ENCODE measurements at places on chromosomes 7 and 10.

GRCh38 chr10:113104047-113104446 is 154.0 kb downstream of the TCF7L2 start:
- no peak for DNase-seq

DNA sequence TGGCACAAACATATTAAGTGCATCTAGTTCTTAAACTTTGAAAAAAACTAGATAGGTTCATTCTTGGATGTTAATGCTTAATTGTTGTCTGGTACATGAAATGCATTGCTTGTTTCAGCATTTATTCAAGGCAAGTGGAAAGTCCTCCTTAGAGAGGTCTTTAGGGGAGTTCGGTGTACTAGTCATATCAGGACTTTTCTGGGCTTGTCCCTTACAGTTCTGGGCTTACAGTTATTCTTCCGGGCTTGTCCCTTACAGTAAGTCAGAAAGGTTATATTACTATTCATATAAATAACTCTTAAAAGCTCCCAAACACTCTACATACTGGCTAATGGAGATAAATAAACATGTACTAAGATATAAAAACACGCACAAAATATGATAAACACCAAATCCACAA is 61.6 kb upstream of the MRLN start:
- DNase-seq: no peak

DNA sequence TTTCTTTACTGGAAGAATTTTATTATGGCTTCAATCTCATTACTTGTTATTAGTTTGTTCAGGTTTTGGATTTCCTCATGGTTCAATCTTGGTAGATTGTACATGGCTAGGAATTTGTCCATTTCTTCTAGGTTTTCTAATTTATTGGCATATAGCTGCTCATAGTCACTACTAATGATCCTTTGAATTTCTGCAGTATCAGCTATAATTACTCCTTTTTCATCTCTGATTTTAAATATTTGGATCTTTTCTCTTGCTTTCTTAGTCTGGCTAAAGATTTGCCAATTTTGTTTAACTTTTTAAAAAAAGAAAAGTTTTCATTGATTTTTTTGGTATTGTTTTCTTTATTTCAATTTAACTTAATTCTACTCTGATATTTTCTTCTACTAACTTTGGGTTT is 59.2 kb downstream of the SLC13A1 start:
- no peak for DNase-seq

DNA sequence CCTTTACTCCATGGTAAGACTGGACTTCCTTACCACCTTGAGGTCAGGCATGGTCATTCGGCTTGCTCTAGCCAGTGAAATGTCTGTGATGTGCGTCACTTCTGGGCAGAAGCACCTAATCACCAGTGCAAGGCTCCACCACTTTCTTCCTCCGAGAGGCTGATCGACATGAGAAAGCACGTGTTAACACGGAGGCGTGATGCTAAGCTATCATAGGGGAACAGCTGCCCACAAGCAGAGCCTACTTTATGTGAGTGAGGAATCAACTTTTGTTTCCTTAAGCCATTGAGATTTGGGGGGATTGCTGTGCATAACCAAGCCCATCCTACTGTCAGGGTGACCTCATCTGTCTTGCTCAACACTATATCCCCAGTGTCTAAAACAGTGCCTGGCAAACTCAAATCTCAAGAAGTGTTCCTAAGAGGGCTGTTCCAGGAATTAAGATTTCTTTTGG is 23.1 kb upstream of the SAR1A start:
- DNase-seq: no peak

DNA sequence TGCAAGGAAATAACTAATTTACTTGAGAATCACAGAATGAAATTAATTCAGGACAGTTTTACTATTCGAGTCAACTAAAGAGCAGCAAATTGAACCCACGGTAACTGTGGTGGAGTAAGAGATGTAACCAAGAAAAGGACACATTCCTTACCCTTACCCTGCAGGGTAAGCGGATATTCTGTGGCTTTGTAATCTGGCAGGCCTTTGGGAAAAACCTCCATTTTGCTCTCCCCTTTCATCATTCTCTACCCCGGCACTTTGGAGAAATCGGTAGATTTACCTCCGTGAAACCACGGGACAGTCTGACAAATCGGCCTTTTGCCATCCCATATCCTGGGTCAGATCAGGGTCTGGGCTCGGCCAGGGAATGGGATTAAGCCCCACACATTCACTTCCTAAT is 18.4 kb downstream of the RCC1L start:
- DNase-seq: peak; percentile 66

GRCh38 chr10:124827474-124827873 is 25.9 kb downstream of the ABRAXAS2 start:
- peak; percentile 10 for DNase-seq

- DNase-seq: no peak
These were observed 25.1 kb upstream of the SAMD8 start for GRCh38 chr10:75086278-75086934.

DNA sequence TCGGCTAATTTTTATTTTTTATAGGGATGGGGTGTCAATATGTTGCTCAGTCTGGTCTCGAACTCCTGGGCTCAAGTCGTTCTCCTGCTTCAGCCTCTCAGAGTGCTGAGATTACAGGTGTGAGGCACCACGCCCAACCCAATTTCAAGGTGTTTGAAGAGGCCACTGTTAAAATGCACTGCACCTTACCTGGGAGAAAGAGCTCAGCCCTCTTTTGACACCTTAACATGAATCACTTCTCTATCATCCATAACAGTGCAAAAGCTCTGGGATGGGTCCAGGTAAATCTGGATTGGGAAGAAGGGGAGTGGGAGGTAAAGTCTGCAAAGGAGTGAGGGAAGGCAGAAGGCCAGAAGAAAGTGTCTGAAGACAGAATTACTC is 557 bp upstream of the ZNF282 start:
- DNase-seq: no peak

- peak; percentile 55 for DNase-seq
These were observed 135.1 kb downstream of the NRBF2 start for GRCh38 chr10:63268149-63268797.

DNA sequence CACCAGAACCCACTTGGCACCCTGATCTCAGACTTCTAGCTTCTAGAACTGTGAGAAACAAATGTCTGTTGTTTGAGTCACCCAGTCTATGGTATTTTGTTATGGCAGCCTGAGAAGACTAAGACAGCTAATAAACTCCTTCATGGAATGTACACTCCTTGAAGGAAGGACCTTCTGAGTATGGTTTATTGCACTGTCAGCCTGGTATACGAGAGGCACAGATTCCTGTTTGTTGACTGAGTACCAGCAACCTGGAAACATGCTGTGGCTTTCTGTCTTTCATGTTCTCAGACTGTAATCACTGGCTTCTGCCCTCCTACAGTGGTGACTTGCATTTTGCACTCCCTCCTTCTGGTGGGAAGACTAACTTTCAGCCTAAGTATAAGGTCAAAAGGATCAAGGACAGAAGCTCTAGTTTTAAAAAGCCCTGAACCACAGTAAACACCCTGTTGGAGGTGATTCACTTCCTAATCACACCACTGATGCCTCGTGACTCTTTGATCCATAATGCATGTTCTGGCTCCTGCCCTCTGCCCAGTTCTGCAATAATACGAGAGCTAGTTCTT is 319.0 kb upstream of the NPSR1 start:
- no peak for DNase-seq

GRCh38 chr10:100829933-100830727 is 82.6 kb upstream of the SLF2 start:
- DNase-seq: no peak

DNA sequence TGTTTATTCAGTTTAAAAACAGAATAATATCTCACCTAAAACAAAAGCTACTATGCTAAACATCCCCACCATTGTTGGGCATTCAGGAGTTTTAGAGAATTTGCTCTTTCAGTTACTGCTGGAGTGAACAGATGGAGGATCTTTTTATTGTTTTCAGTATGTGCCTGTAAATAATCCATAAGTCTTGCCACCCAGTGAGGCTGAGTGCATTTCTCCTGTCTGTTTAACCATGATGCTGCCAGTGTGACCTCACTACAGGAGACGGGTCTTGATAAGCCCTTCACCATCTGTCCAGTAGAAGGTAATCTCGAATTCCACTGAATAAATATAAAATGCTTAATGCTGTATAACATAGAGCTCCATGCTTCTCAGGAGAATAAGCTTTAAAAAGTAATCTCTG is 430.9 kb downstream of the POM121L12 start:
- DNase-seq: no peak

DNA sequence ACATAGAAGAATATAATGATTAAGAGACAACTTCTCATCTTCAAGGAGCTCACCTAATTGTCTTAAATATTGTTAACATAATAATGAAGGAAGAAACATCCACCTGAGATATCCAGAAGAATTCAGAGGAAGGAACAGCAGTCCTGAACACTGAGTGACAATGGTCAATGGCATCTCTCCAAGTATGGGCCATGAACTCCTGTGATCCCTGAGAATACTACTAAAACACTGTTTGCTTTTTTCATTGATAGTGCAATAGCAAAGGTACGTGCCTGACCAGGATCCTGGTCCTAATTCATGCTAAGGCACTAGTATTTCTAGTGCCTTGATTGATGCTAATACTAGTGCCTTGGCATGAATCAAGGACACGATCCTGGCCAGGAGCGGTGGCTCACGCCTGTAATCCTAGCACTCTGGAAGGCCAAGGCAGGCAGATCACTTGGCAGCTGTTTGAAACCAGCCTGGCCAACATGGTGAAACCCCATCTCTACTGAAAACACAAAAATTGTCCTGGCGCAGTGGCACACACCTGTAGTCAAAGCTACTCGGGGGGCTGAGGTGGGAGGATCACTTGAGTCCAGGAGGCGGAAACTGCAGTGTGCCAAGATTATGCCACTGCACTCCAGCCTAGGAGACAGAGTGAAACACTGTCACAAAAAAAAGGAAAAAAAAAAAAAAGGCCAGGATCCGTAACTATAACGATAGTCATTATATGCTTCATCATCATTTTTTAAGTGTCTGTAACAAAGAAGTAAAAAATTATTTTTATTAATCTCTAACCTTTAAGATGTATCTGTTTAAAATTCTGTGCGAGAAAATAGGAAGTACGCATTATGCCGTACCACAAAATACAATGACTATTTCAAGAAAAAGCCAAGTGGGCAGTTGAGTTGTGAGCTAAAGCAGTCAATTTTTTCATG is 49.1 kb downstream of the SRPK2 start:
- DNase-seq: no peak

GRCh38 chr7:2824678-2825461 is 19.2 kb downstream of the GNA12 start:
- DNase-seq: peak; percentile 62

DNA sequence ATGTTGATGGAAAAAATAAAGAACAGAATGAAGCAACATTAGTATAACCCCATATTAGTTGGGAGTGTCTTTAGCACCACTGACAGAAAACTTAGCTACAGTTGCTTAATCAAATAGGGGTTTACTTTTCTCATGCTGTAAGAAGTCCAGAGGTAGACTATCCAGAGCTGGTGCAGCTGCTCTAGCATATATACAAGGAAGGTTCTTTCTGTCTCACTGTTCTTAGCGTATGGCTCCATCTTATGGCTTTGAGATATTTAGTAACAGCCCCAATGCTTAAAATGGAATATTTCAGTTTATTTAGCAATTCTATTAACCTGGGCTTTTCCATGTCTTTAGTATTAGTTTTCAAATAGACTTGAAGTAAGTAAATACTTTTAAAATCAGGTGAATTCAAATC is 15.2 kb upstream of the WNT2 start:
- DNase-seq: no peak

DNA sequence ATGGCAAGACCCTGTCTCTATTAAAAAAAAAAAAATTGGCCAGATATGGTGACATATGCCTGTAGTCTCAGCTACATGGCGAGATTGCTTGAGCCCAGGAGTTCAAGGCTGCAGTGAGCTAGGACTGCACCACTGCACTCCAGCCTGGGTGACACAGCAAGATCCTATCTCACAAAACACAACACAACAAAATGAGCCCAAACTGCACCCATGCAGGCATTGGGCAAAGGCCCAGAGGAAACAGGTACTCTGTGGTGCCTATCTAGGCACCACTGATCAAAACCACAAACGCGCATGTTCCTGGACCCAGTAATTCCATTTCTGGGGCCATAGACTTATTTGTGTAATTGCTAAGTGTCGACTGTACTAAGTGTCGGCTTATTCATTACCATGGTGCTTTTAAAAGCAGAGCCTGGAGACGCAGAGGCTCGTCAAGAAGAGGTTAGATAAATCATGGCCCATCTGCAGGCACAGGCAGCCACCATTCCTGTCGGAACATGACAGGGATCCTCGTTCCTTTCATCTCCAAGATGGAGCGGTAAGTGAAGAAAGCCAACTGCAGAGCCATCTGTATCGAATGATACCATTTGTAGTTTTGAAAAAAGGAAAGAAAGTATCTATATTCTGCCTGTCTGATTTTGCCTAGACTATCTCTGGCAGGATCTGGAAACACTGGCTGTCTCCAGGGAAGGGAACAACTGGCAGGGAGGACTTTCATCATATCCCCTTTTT is 160.4 kb upstream of the RHEB start:
- no peak for DNase-seq

DNA sequence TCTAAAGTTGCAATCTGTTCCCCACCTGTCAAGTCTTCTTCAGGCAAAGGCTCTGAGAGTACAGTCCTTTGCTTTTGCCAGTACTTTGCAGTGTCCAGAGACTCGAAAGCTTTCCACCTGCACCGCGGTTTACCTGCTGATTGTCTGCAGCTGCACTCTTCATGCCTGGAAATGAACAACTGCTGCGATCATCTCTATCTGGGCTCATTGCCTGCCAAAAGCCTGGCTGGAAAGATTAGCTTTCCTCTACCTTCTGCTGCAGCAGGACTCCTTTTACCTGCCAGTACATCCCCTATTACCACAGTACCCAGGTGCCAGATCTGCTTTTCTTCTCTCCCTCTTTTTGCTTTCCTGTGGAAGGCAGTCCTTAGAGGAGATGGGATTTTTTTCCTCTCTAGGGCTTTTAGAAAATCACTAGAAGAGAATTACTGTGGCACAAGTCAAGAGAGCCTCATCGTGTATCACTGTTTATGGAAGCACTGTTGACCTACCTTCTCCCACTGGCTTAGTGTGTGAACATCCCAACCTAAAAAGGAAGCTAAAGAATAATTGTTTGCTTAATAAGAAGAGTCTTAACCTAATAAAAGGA is 2.2 kb downstream of the STRIP2 start:
- no peak for DNase-seq

DNA sequence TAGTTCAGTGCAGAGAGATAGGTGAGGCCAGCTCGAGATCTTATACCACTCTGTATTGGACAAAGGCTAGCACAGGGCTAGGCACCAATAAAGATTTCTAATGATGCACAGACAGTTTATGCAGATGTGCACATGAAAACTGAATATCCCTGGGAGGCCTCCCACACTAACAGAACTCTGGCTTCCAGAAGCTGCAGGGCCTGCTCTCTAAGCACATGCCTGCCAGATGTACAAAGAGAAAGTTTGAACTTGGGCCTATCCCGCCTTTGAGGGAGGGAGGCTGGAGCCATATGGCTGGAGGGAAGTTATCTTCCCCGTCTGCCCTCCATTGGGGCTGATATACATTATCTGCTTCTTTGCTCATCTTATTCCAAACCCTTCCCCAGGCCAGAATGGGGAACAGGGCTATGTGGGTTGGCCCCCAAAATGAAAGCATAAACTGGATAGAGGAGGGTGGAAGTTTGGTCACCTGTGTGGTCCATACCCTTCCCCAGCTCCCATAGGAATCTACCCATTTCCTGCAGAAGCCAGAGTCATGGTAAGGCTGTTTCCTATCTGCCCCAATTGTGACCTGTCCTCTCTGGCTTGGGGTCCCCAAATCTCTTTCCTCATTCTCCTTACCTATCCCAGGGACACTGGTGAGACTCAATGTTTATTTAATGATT is 3.8 kb downstream of the KAZALD1 start:
- DNase-seq: no peak

Measured in astrocyte of the hippocampus (primary cell).